ENCODE measurements at places on chromosomes 5 and 9.

DNA sequence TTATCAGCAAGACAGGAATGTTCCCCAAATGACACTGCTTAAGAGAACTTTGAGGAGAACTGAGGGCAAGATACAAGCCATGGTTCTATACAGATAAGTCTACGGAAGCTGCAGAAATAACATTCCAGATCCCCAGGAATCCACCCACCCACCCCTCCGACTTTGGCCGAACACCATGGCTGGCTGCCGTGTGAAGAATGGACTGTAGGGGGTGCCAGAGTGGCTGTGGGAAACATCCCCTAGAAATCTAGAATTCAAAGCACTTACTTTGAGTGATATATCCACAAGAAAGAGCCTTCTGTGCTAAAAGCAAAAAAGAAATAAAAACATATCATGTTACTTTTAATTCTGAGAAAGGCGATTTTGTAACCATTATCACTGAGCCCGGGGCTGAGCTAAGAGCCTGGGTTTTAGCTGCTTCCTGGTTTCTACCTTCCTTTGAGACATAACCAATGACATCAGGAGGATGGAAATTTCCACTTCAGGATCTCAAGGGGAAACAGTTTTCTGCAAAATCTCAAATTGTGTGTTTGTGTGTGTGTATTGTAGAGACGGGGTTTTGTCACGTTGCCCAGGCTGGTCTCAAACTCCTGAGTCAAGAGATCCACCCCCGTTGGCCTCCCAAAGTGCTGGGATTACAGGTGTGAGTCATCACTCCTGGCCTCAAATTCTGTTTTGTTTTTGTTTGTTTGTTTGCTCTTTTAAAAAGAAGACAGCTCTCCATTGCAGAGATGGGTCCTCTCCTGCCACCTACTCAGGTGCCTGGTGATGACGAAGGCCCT lies 36.4 kb downstream of the GGTA1 start:
- no peak for DNase-seq

DNA sequence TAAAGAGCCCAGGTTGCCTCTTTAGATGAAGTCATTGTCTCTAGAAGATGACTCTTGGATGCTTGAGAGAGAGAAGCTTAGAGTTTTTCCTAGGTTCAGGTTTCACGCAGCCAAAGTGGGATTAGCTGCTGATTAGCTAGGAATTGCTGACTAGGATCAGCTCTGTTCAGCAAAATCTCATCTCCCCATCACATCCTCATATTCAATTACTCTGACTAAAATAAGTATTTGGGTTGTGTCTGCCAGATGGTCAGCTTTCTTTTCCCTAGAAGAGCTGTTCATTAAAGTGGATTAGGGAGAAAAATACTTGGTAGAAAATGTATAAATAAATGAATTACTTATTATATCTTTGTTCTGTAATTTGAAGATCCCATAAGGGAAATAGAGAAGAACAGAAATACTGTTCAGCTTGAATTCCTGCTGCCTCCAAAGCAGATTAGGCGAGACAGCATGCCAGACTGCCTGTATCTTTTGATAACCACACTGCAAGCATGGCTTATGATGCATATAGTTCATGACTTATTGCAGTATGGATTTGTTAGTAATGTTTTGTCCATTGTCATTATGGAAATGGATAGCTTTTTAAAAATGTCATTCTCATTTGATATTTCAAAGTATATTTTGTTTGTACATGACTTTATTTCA lies 184.8 kb upstream of the CD180 start:
- DNase-seq = no peak

DNA sequence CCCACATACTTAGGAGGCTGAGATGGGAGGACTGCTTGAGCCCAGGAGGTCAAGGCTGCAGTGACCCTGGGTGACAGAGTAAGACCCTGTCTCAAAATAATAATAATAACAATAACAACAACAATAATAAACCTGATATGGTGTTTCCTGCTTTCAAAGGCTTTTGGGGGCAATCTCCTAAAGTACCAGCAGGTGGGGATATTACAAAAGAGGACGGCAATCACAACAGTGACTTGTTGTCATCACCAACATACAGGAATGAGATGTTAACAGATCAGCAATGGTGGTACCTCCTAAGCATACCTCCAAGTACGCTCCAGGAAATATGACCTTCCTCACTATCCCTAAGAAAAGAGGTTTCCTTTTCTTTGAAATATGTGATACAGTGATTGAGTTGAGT lies 91.1 kb upstream of the RNF180 start:
- DNase-seq = no peak

DNA sequence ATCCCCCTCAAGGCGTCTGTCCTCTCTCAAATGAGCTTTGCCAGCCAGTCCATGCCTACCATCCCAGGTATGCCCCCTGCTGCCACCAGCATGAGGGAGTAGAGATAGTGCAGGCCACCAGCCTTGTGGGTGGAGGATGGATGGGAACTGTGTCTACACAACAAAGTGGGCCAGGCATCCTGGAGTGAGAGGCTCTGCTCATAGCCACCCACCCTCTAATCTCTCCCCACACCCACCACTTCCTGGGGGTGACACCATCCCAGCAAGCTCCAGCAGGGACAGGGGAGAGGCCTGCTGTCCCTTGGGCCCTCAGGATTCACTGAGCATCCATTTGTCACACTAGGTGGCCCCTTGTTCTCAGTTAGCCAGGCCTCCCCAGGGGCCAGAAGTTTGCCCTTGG lies 25.5 kb upstream of the FOXI1 start:
- no peak for DNase-seq

GRCh38 chr9:130410443-130410842 lies 34.3 kb upstream of the ASS1 start:
- no peak for DNase-seq

DNA sequence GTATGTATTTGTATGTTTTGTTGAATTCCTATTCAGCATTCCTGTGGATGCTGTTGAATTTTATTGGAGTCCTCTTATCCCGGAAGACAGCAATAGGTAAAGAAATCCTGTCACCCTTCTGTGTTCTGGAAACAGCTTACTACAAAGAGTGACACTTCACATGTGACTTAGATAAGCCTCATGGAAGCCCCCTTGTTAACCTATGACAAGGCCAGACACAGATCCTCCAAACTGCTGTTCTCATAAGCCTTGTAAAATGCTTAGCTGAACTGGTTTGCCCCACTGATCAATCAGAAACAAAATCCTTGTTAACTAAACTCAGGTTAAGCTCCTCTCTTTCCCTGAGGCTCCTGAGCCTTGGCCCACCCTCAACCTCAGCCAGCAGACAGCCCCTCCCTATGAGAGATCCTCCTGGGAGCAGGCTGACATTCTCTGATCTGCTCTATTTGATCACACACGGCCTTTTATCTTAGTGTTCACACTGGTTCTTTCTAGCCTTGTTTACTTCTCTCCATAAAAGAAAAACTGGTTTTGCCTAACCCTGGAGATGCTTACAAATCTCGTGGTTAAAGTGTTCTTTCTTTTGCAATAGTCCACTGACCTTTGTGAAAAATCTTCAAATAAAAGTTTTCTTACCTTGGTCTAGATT lies 29.4 kb upstream of the ATP6V1G1 start:
- no peak for DNase-seq

DNA sequence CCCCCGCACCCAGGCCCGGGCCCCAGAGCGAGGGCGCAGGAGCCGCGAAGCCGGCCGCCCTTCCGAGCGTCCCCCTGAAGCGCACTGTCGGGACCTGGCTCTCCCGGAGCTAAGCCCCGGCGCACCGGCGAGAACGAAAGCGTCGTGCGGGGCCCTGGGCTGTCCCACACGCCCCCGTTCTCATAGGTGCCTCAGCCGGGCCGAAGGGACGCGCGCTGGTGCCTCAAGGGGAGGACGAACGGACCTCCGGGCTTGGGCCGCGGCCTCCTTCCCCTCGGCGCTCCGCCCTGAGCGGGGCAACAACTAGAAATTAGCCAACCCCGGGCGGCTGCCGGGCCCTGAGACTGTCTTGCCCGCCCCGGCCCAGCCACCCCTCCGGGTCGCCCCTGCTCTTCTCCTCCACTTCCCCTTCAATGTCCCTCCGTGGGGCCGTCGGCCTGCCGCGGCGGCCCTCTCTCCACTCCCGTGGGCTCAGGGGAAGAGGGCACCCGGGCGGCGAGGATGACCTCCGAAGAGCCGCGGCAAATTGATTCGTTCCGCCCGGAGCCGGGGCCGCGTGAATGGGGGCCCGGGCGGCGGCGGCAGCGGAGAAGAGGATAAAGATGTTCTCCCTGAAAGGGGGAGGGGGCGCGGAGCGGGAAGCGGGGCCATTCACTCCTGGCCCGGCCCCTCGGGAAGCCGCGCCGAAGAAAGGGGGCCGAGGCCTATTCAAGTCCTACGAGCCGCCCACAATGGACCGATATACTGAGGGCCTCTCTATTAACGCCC lies 3.5 kb upstream of the PRDM12 start:
- no peak for DNase-seq

DNA sequence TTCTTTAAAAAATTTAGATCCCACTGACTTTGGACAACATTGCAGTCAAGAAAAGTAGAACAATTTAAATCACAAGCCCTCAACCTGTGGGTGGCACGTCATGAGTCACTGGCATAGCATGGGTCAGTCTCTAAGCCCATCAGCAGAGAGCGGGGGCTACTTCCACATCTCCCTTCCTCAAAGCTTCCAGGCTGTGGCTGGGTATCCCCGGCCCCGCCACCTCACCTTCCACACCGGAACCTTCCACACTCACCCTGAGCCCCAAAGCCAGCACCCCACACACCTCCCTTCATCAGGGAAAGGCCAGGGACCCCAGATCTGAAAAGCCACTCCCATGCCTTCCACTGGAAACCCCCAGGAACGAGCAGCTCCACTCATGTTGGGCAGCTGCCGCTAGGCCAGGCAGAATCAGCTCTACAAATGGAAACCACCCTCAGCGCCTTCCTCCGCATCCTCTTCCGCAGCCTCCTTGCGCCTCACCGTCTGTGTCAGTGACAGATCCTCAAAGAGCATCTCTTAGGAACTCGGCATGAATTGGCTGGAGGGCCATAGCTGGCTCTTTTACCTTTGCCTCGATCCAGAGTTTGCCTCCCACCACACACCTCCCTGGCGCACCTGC lies 156.5 kb downstream of the ERCC6L2 start:
- no peak for DNase-seq

DNA sequence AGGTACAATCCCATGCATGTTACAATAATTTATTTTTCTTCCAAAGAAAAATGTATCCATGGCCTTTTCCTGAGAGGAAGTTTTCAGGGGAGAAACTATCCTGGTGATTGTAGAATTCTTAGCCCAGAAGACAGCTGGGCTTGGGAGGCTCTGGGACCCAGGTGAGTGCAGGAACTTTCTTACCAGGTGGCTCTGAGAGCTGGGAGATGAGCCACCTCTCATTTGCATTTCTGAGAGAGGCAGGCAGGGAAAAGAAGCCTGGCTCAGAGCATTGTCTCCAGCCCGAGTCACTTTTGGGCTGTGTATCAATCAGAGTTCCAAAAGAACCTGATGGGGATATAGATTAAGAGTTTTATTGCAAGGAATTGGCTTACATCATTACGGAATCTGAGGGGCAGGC lies 52.7 kb downstream of the ALG2 start:
- no peak for DNase-seq

GRCh38 chr5:113237893-113238292 lies 196.9 kb downstream of the TSSK1B start:
- DNase-seq = no peak

GRCh38 chr9:36039696-36040095 lies 3.0 kb downstream of the RECK start:
- no peak for DNase-seq

DNA sequence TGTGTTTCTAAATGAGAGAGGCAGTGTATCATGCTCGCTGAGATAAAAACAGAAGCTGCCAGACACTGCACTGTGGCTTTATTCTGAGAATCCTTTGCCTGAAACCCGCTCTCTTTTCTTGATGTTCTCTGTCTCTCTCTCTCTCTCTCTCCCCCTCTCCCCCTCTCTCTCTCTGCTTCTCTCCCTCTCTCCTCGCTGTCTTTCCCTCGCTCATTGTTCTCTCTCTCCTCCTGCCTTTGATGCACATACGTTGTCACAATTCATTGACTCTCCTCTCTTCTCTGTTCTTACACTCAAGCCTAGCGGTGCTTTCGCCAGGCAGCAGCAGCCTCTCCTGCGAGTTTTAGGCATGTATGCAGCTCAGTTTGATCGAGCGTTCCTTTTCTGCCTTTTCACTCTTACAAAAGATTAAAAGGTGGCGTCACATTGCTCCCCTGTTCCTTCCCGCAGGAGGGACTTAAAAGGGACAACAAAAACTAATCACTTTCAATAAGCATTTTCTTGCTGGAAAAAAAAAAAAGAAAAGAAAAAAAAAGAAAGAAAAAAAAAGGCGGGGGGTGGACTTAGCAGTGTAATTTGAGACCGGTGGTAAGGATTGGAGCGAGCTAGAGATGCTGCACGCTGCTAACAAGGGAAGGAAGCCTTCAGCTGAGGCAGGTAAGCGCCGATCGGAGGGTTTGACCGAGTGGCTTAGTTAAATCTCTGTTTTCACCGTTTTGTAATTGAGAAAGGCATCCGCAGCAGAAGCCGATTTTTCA lies 717.9 kb upstream of the WWC1 start:
- DNase-seq = no peak

- no peak for DNase-seq
Observed at GRCh38 chr5:15577132-15577531, 77.2 kb downstream of the FBXL7 start.

- DNase-seq = peak; percentile 16
Observed at GRCh38 chr5:34656700-34657273, 659 bp downstream of the RAI14 start.

DNA sequence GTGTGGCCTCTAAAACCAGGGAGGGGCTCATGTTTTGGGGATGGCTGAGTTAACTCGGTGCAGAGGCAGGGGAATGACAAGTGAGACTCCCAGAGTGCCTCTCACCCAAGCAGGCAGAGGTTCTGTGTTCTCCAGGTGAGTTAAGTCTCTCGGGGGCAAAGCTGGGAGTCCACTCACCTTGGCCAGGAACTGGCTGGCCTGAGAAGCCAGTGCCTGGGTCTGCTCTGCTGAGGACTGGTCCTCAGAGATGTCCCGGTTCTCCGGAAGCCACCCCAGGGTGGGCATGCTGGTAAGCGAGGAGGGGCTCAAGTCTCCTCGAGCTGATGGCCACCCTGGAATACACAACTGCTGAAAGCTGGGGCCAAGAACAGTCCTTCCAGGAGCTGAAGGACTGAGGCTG lies 20.4 kb downstream of the AKNA start:
- no peak for DNase-seq

DNA sequence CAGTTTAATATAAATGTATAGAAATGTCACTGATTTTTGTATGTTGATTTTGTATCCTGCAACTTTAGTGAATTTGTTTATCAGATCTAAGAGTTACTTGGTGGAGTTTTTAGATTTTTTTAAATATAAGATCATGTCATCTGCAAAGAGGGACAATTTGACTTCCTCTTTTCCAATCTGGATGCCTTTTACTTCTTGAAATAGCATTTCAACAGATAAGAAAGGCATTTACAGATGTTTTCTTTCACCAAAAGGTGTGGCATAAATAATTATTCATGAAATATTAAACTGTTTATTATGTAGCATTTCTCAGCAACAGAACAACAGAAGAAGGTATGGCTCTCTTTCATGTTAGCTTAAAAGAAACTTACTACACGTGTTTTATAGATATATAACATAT lies 34.9 kb upstream of the NIPBL start:
- no peak for DNase-seq
